ENCODE measurements at places on chromosomes 11 and 22.
A peak's percentile ranks its signal among the peaks of the same experiment; 100 is the strongest.

- peak; percentile 12 for DNase-seq
Measured at GRCh38 chr11:115939104-115939730, 435.0 kb upstream of the CADM1 start.

DNA sequence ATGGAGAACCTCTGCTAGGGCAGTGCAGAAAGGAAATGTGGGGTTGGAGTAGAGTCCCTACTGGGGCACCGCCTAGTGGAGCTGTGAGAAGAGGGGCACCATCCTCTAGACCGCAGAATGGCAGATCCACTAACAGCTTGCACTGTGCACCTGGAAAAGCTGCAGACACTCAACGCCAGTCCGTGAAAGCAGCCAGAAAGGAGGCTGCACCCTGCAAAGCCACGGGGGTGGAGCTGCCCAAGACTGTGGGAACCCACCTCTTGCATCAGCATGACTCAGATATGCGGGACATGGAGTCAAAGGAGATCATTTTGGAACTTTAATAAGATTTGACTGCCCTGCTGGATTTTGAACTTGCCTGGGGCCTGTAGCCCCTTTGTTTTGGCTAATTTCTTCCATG, 8.7 kb downstream of the TSKU start:
- DNase-seq = peak; percentile 89

DNA sequence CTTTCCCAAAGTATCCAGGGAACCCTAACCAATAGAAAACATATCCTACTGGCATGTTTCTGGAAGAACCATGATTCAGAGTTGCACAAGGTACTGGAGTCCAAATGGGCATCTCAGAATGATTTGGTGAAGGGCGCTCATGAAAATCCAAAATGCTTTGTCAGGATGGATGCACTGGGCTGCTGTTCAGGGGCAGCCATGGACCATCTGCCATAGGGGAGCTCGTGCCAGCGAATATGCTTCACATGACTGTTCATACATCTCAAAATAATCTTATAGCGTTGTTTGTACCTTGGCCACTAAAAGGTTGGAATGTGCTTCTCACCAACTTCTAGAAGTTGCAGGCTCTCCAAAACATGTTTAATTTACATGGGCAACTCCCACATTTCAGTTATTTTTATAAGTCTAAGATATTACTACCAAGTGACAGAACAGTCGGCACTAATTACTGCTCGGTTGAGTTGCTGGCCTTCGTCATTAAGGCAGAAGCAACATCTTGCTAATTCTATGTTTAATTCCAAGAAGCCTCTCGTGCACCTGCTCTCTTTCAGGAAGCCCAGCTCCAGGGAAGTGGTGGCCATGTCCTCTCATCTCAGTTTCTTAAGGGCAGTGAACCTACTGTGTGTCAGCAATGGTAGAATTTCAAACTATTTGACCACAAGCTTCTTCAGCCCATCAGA, 1497.7 kb downstream of the TBC1D22A start:
- no peak for DNase-seq

GRCh38 chr11:74162681-74163467, 7.9 kb downstream of the C2CD3 start:
- peak; percentile 11 for DNase-seq

DNA sequence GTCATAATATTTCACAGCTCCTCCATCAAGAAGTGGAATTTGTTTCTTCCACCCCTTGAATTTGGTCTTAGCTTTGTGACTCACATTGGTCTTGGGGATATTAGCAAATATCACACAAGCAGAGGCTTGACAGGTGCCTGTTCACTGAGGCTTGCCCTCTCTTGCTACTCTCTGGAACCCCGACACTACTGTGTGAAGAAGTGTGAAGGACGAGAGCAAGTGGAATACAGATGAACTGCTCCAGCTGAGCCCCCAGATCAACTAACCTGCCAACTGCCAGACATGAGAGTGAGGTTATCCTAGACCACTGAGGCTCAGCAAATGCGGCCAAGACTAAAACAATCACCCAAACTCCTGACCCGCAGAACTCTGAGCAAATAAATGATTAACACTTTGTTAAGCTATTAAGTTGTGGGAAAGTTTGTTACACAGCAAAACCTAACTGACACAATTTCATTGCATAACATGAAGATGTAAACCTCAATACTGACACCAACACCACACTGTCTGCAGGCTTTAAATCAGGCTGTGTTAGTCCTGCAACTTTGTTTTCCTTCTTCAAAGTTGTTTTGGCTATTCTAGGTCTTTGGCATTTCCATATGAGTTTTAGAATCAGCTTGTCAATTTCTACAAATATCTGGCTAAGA, 142.5 kb downstream of the APOL5 start:
- DNase-seq = no peak

- DNase-seq = no peak
Measured at GRCh38 chr11:120880498-120881175, 143.3 kb upstream of the TBCEL start.

- DNase-seq = no peak
Measured at GRCh38 chr11:32881286-32881685, 11.3 kb upstream of the QSER1 start.

GRCh38 chr11:19073454-19074415, 13.2 kb upstream of the MRGPRX2 start:
- no peak for DNase-seq

- peak; percentile 47 for DNase-seq
Measured at GRCh38 chr11:73240190-73240781, 22.2 kb downstream of the P2RY2 start.

- DNase-seq = no peak
Measured at GRCh38 chr22:47928631-47929030, 1166.2 kb downstream of the TBC1D22A start.

DNA sequence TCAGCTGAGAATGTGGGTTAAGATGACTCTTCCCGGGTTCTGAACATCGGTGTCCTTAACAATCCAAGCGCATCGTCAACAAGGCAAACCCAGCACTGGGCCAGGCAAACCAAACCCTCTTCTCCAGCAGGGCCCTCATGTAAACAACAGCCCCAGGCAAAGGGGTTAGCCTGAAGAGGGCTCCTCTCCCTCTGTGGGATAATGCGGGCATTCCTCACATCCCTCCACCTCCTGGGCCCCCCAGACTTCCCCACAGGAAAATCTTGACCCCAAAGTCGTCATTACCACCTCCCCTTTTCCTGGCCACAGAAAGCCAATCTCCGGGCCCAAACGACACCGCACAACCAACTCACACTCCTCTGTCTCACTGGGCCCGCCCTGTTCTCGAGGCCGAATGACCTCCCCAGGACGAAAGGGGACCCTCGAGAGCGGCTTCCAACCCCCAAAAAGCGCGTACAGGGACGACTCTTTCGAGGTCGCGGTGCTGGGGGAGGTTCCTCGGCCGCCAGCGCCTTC, 566 bp downstream of the DDB1 start:
- DNase-seq = peak; percentile 43

DNA sequence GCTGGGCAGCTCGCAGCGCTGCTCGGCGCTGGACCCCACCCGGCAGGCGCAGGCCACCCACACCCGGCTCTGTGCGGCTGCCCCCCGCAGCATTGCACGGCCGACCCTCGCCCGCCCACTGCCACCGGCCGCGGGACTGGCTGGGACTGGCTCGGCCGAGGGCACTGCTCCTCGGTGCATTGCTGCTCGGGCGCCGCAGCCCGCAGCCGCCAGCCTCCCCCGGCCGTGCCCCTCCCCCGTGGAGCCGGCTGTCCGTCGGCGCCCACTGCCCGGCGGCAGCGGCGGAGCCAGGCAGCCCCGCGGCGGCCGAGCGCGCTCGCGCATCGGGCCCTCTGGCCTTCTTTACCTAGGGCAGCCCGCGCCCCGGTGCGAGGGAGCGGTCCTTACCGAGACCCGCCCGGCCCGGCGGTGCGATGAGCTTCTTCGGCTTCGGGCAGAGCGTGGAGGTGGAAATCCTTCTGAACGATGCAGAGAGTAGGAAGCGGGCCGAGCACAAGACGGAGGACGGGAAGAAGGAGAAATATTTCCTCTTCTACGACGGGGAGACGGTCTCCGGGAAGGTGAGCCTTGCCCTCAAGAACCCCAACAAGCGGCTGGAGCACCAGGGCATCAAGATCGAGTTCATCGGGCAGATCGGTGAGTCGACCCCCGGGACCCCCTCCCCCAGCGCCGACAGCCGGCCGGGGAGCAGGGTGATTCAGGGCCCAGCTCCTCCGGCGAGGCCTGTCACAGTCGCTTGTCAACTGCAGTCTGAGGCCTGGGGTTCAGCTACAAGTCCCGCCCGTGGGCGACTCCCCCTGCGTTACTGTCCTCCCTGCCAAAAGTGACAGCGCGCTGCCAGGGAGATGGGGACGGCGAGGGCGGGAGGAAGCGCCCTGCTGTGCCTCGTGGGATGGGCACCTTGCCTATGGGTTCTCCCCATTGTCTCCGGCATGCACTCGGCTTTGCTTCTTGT, 516 bp downstream of the VPS26B start:
- peak; percentile 22 for DNase-seq

DNA sequence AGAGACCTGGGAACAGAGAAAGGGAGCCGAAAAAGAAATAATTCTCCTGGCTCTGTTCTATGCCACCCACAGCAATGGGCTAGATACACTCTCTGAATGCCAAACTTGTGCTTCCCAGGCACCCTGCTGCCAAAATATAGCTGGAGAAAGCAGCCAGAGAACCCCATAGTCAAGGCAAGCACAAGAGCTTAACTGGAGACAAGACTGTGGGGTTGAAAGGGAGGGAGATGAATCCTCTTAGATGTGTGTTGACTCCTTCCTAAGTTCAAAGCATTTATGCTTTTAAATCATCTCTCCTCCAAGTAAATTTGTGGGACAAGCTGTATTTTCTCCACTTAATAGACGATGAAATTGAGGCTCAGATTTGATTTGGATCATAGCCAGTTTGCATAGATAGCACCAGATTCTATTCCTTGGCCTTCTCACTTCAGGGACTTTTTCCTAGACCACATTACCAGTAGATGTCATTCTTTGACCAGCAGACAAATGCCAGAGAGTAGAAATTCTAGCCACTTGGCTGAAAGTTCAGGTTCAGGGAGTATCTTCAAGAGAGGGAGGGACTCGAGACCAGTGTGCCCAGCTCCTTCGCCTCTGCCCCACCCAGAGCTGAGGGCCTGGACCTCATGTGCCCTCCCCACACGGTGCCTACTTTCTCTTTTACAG, 16.5 kb upstream of the ETS1 start:
- no peak for DNase-seq

GRCh38 chr11:125124618-125124992, 13.2 kb upstream of the TMEM218 start:
- no peak for DNase-seq

DNA sequence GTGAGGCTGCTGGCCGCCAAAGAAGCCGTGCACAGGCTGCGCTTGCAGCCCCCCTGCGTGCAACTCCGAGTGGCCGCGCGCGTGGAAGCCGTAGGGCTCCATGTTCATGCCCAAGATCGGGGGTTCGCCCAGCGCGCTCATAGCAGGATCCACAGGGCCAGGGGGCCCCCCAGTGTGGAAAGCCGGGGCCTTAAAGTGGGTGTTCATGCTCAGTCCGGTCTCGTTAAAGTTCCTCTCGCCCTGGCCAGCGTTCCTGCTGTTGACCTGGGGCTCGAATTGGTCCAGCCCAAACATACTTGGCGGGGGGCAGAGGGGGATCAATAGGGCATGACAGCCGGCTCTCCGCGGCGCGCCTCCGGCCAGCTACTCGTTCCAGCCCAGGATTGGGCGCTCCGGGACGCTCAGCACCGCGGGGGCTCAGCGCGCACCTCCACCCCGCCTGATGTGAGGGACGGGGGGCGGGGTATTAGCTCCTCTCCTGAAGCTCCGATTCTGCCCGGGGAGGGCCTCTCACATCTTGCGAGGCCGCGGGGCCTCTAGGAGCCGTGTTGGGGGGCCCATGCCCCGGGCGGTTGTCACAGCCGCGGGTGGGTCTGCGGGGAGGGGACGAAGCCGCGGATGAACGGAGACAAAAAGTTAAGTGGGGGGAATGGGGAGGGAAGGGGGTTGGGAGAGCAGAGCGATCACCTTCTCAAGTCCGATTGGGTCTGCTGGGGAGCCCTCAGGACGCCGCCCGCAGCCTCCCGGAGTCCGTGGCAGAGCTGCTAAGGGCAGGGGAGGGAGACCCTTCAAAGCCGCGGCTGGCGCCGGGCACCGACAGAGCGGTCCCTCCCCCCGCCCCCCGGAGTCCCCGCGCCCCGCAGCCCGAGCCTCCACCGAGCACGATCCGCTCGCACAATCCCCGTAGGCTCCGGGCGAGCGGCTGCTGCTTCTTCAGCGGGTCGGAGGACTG, 1.0 kb downstream of the MN1 start:
- DNase-seq = peak; percentile 14

GRCh38 chr22:49712195-49712791, 115.4 kb downstream of the BRD1 start:
- DNase-seq = no peak

- no peak for DNase-seq
Measured at GRCh38 chr11:9148727-9149126, 57.3 kb upstream of the SCUBE2 start.

- peak; percentile 65 for DNase-seq
Measured at GRCh38 chr11:43835104-43835503, 45.5 kb upstream of the ALKBH3 start.

DNA sequence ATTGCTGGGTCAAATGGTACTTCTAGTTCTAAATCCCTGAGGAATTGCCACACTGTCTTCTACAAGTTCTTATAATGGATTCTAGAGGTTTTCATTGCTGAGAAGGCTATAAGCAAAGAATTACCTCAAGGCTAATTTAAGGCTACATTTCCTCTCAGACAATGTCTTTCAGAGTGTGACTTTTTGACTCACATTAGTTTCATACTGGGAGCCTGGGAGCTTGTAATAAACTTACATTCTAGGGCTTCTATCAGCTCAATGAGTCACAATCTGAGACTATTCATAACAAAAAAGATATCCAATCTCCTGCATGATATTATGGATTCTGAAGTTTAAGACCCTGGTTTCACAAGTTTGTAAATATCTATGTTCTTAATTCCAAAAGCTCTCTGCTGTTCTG, 408.7 kb downstream of the LRRC4C start:
- no peak for DNase-seq

DNA sequence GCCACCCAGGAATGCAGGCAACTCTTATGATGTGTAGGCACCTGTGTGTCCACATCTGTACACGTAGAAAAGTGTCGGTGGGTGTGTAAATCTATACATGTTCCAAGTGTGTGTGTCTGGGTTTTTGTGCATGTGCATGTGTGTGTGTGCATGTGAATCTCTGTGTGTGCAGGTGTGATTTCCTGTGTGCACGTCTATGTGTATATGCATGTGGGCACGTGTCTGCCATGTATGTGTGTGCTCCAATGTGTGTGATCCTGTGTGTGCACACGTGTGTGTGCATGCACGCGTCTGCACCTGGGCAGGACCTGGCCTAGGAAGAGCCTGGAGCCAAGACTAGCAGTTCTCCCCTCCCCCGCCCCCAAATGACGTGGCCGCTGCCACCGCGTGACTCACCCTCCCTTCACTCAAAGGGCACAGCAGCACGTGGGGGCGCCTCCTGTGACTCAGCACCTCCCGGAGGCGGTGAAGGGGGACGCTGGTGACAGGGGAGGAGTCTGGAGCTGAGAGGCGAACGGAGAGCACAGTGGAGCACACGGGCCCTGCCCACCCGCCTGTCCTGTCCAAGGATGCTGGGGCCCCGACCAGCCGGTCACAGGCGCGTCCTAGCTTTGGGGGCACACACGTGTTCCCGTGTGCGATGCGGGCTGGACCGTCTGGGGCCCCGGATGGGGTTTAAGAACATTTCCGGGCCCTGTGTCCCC, 10.1 kb downstream of the PIM3 start:
- peak; percentile 92 for DNase-seq

- no peak for DNase-seq
Measured at GRCh38 chr11:83681031-83681781, 395.0 kb upstream of the CCDC90B start.

GRCh38 chr11:18567081-18567480, 21.5 kb downstream of the UEVLD start:
- no peak for DNase-seq

GRCh38 chr22:19331474-19331873, 40.0 kb upstream of the CLTCL1 start:
- DNase-seq = no peak
